Lung microvascular endothelial cell (primary cell): ENCODE measurements at places on chromosomes 2 and 18. TPM values are rescaled to one million over a fixed set of nuclear protein-coding genes. Genes with fewer than 3 reads are reported as not detected.

The CHRNG gene
- not detected in 2 replicates for total RNA-seq

The MC5R gene
- not detected in 2 replicates for total RNA-seq

The ZRANB3 gene
- 3.8 and 4.1 TPM in 2 replicates for total RNA-seq

The DIS3L2 gene
- 10.2 and 14.1 TPM in 2 replicates for total RNA-seq

The MARCHF4 gene
- total RNA-seq = 0.20 and 0.22 TPM in 2 replicates

The CD207 gene
- under 0.01 TPM in 1 of 2 replicates, not detected in the other for total RNA-seq

The PLGLB1 gene
- total RNA-seq = 0.22 and 1.4 TPM in 2 replicates

The APLF gene
- 3.3 and 13.3 TPM in 2 replicates for total RNA-seq

The MAB21L4 gene
- total RNA-seq = not detected in 2 replicates

The SLC25A52 gene
- under 0.01 TPM in 1 of 2 replicates, not detected in the other for total RNA-seq

The OR6B2 gene
- total RNA-seq = not detected in 2 replicates

The ZNF385B gene
- not detected in 2 replicates for total RNA-seq

The SCN9A gene
- under 0.01 and 0.22 TPM in 2 replicates for total RNA-seq

The LYPD6B gene
- total RNA-seq = not detected in 2 replicates

The TRIM43 gene
- total RNA-seq = not detected in 2 replicates

The CTAGE1 gene
- not detected in 2 replicates for total RNA-seq

The SKOR2 gene
- not detected in 2 replicates for total RNA-seq

The SIX3 gene
- not detected in 2 replicates for total RNA-seq

The DSC1 gene
- under 0.01 TPM in 1 of 2 replicates, not detected in the other for total RNA-seq
